Fibroblast of villous mesenchyme (primary cell): ENCODE measurements at places on chromosomes 7 and 10.

DNA sequence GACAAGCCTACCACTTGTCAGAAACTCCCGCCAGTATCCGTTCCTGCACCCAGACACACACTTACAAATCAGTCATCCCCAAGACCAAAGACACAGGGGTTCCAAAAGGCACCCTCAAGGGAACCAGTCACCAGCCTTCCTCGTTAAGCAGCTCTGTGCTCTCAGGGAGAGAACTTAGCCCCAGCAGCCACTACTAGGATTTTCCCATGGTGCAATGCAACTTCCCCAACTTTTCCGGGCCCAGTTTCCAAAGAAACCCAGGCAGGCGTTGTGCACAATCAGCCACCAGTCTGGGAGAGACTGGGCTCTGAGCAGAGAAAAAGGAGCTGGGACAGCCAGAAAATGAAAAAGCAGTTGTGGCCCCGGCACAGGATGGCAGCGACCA, 1.2 kb downstream of the DLG5 start:
- DNase-seq = peak; percentile 41

- DNase-seq = no peak
Measured at GRCh38 chr10:97537186-97537869, 35.3 kb upstream of the ANKRD2 start.

- DNase-seq = peak; percentile 60
Measured at GRCh38 chr10:8279598-8279997, 225.1 kb downstream of the GATA3 start.

GRCh38 chr10:117163061-117163953, 25.2 kb upstream of the VAX1 start:
- DNase-seq = no peak

- DNase-seq = no peak
Measured at GRCh38 chr7:38481401-38481800, 149.8 kb downstream of the AMPH start.

DNA sequence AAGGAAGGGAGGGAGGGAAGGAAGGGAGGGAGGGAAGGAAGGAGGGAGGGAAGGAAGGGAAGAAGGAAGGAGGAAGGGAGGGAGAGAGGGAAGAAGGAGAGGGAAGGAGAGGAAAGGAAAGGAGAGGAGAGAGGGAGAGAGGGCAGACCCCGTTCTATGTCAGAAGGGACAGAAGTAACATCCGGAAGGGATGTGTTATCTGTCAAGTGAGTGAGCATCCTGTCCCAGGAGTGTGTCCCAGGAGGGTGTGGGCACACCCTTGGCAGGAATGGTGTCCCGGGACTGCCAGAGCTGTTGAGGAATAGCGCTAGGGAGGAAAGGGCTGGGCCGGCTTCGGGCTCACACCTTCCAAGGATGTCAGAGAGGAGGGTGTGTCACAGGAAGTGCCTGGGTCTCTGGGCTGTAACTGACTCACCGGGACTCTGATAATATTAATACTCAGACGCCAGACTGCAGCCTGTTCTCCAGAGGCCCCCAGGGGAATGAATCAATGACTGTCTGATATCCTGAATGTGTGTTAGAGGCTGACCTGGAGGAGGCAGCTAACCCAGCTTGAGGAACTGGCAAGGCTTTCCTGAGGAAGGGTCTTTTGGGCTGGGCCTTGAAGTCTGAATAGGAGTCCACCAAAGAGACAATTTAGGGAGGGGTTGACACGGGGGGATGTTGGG, 125.6 kb upstream of the TNRC18 start:
- peak; percentile 71 for DNase-seq

DNA sequence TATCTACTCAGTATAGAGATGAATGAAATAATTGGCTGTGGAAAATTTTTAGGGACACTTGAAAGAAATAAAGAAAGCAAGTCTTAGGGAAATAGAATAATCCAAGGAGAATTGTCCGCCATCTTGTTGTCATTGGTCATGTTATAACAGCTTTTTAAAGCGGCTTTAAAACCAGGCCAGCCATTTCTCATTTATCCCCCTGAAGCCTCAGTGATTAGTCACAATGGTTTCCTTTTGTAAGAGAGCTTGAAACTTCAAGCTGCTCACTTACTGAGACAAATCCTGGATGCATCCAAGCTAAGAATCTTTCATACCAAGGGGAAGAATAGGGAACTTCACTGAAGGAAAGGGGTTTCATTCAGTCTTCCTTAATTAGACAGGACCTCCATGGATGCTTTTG, 67.9 kb downstream of the SGCE start:
- no peak for DNase-seq

- DNase-seq = peak; percentile 49
Measured at GRCh38 chr10:50497758-50498157, 126.0 kb downstream of the SGMS1 start.

- DNase-seq = peak; percentile 40
Measured at GRCh38 chr10:38038107-38038931, 27.8 kb downstream of the ZNF33A start.

DNA sequence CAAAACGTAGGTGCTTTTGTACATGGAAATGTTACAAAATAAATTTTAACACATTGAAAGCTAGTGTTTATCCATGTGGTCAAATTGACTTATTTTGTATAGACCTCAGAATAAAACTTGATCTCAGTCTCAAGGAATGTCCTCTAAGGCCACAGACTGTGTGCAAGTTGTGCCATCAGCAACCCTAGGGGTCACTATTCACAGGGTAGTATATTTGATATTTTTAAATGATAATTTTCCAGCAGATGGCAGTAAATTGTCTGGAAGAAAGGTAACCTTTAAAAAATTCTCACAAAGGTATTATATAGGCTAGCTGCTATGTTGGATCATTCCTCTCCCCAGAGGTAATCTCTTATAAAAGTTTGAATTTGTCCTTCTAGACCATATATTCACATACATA, 12.9 kb upstream of the SNX10 start:
- no peak for DNase-seq

DNA sequence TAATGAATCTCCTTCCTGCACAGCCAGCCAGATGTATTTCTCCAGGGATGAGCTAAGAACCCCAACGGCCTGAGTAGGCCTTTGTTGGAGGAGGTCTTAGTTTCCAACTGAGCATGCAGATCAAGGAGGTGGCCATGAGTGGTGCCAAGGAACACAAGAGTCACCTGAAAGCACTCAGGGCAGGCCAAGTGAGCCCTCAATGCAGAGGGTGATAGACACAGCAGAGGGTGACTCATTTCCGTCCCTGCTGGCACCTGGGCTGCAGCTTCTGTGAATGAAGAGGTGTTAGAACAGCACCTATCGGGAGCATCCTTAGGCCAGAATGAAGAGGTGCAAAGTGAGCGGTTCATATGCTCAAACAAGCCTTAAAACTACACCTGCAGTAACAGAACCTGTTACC, 211.8 kb downstream of the FRMD4A start:
- DNase-seq = no peak

- no peak for DNase-seq
Measured at GRCh38 chr10:73750819-73751218, 6.6 kb downstream of the SEC24C start.

- DNase-seq = peak; percentile 63
Measured at GRCh38 chr10:127310430-127310829, 114.0 kb upstream of the INSYN2A start.

DNA sequence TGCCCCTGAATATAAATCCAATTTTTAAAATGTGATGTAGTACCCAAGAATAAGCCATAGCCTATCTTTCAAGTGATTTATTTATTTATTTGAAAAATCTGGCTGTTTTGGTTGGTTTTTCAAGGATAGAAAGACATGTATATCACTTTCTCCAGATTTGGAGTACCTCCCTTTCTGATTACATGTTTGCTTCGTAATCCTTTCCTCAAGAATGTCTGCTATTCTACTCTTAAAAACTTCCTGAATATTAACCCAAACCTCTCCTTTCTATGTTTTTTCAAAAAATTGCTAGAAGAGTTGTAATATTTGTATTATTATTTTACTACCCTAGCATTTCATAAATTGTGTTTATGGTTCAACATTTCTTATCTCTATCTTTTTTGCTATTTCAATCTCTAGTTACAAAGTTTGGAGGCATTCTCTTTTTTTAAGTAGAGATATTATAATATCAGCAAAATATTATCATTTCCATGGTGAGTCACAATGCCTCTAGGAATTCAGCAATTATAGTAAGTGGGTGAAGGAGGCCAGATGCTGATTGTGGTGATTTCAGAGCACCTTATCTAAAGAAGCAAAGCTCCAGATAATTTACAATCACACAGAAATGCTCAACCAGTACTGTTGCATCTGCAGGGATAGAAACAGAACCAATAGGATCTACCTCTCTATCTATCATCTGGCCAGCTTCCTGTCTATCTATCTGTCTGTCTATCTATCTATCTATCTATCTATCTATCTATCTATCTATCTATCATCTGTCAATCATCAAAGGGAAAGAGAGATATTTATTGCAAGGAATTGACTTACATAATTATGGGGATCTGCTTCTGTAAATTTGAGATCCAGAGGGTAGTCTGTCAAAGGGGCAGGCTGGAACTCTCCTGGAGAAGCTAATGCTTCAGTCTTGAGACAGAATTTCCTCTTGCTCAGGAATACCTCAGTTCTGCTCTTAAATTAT, 412.5 kb upstream of the SEMA3C start:
- DNase-seq = peak; percentile 79

DNA sequence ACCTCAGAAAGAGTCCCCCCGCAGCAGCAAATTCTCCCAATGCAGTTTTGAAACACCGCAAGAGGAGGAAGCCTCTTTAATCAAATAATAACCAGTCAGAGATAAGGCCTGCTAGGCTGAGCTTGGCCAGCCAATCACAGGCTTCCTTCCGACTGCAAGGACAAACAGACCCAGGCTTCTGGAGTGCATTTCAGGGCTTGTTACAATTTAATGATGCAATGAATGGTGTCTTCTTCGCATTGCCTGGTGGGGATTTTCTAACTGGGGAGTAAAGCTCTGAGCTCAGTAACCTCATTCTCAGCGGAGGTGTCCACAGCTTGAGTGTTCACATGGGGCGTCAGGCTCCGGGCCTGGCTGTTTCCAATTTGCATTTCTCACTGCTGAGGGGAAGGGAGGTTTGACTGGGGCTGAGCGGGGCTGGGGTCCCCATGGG, 31.8 kb upstream of the GPAM start:
- peak; percentile 68 for DNase-seq

DNA sequence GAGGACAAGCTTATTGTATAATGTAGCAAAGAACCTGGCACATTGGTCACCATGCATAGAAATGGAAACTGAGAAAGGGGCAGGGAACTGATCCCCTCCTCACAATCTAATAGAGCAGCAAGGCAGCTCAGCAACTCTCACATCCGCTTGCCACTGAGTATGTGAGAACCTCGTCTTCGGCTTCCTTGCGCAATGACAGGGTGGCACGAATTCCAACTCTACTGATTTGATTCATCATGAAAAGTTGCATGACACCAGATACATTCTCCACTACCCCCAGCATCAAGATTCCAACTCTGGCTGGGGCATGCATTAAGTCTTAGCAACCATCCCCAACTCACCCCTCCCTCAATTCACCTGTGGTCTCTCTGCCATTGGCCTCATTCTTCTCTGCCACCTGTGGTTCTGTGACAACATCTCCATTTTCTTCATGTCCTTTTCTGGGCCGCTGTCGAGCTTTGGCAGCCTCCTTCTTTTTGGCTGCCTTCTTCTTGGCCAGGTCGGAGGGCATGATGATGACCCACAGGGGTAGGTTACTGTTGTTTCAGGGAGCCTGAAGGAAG, 976 bp downstream of the ABCF2 start:
- no peak for DNase-seq

GRCh38 chr10:102420181-102420713, 389 bp upstream of the FBXL15 start:
- DNase-seq = no peak

GRCh38 chr7:131147604-131148003, 180.1 kb upstream of the MKLN1 start:
- no peak for DNase-seq

DNA sequence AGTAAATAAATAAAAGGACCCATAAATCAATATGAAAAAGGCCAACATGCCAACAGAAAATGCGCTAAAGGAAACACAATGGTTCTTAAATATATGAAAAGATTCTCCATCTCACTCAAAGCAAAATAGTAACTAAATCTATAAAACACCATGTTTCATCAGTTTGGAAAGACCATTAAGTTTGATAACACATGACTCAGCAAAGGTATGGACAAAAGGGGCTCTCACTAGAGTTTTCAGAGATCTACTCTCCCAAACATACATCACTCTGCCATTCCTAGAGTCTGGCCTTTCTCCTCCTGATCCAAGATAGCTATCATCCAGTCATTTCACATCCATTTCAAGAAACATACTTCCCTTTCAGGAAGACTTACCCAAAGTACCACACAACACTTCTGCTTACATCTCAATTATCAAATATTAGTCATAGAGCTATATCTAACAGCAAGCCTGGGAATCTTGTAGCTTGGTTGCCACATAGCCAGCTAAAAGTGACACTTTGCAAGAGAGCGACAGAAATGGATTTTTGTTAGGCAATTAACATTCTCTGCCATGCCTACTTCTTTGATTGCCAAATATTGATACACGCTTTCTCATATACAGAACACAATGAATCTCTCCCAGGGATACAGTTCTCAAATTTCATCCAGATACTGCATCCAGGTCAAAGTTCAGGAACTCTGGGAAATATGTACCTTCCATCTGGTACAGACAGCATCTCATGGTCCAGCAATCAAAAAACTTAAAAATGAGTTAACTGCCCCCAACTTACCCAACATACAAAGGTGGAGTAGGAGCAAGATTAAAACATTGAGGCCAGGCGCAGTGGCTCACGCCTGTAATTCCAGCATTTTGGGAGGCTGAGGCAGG, 28.8 kb downstream of the TOMM7 start:
- DNase-seq = no peak

DNA sequence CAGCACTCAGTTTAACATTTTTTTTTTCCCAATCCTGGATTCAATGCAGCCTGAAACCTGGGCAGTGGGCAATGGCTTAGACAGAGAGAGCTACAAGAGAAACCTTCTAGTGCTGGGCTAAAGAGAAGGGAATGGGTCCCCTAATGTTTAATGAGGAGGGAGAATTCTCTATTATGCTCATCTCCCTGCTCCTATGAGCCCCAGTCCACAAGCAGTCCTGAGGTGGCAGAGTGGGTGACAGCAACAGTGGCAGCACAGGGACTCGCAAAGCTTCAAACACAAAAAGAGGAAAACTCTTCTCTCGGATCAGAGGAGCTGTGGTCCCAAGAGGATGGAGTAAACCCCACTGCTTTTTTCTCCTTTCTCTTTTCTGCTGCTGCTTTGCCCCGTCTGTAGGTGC, 36.5 kb downstream of the COBL start:
- no peak for DNase-seq

- no peak for DNase-seq
Measured at GRCh38 chr10:95796504-95796903, 40.5 kb downstream of the ENTPD1 start.

GRCh38 chr10:132438091-132439024, 41.4 kb downstream of the PWWP2B start:
- no peak for DNase-seq

DNA sequence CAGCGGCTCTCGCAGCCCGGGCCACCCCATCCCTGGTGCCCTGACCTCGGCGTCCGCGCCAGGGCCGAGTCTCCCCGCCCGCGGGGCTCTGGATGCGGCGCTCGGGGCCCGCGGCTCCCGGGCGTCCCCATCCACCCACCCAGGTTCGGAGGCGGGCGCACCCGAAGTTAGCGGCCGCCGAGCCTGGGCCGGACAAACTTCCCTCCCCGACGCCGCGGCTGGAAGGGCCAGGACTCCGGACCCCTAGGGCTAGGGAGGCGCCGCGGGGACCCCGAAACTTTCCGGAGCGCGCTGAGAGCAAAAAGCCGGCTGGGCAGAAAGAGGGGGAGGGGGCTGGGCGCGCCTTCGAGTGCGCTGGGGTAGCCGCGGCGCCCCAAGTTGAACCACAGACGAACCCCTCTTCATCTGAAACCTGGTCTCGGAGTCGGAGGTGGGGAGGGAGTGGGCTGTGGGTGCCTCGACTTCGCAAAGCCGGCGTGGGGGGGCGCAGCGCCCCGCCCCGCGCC, 3.7 kb upstream of the ELFN1 start:
- no peak for DNase-seq
